ENCODE measurements at places on chromosomes 11 and 22. TPM values are rescaled to one million over a fixed set of nuclear protein-coding genes. Genes with fewer than 3 reads are reported as not detected.

CCDC73 gene
- total RNA-seq, result not detected

FOLH1 gene
- 33.4 TPM for total RNA-seq

INPP5J gene
- 18.5 TPM for total RNA-seq

NLRP10 gene
- not detected for total RNA-seq

ABTB2 gene
- 4.5 TPM for total RNA-seq
